ENCODE measurements at places on chromosomes 4 and X. TPM values are rescaled to one million over a fixed set of nuclear protein-coding genes. Genes with fewer than 3 reads are reported as not detected.

The ACE2 gene
- total RNA-seq: not detected

The RBPJ gene
- 163 TPM for total RNA-seq

The HTN3 gene
- total RNA-seq: not detected

The ADRA2C gene
- not detected for total RNA-seq

The IL3RA gene
- 3.1 TPM for total RNA-seq

The PRR32 gene
- total RNA-seq: not detected

The METAP1 gene
- 43.7 TPM for total RNA-seq

The VEGFD gene
- not detected for total RNA-seq

The WNK3 gene
- total RNA-seq: 0.21 TPM

The RHOXF2 gene
- not detected for total RNA-seq

The FAM3A gene
- total RNA-seq: 31.7 TPM

The LSM6 gene
- total RNA-seq: 51.1 TPM

The GABRG1 gene
- total RNA-seq: not detected

The SERPINA7 gene
- not detected for total RNA-seq

The XG gene
- not detected for total RNA-seq

Measured in activated CD8-positive, alpha-beta memory T cell treated with anti-CD3 and anti-CD28 coated beads, Interleukin-2, amount 10 ng/mL, durations not matched to agents 7 days and 5 days (primary cell).